ENCODE measurements at places on chromosomes 1 and 21. TPM values are rescaled to one million over a fixed set of nuclear protein-coding genes. Genes with fewer than 3 reads are reported as not detected.

Gene RASAL2
- 12.2 TPM for total RNA-seq

Gene NEK2
- total RNA-seq = 151 TPM

Gene HCRTR1
- not detected for total RNA-seq

Gene RAB13
- total RNA-seq = 59.5 TPM

Gene KPRP
- total RNA-seq = not detected

Gene HTR6
- total RNA-seq = not detected

Gene CTPS1
- 71.6 TPM for total RNA-seq

Gene F3
- 73.0 TPM for total RNA-seq

Gene LZIC
- total RNA-seq = 55.6 TPM

Gene CFHR5
- total RNA-seq = not detected

Gene USP48
- 28.6 TPM for total RNA-seq

Gene LORICRIN
- total RNA-seq = not detected

Gene RGSL1
- not detected for total RNA-seq

Gene GLIS1
- total RNA-seq = 4.7 TPM

Gene UTS2
- total RNA-seq = not detected

Gene FMO5
- total RNA-seq = not detected

All from Daoy (cell line).